Thoracic aorta endothelial cell (primary cell): ENCODE measurements at places on chromosomes 5 and 9. TPM values are rescaled to one million over a fixed set of nuclear protein-coding genes. Genes with fewer than 3 reads are reported as not detected.

The EDIL3 gene
- total RNA-seq = 5.3 and 5.7 TPM in 2 replicates

The HINT2 gene
- 13.9 and 15.2 TPM in 2 replicates for total RNA-seq

The IRGM gene
- total RNA-seq = not detected in 2 replicates

The SLC36A3 gene
- total RNA-seq = not detected in 2 replicates

The TMEM267 gene
- 13.8 and 15.6 TPM in 2 replicates for total RNA-seq

The TRIM14 gene
- total RNA-seq = 8.2 and 12.2 TPM in 2 replicates

The FGF18 gene
- total RNA-seq = 0.07 TPM in 1 of 2 replicates, not detected in the other

The ANKRD31 gene
- total RNA-seq = under 0.01 and 0.07 TPM in 2 replicates

The PAEP gene
- not detected in 2 replicates for total RNA-seq

The TXNDC15 gene
- total RNA-seq = 61.6 and 67.1 TPM in 2 replicates

The PNPLA7 gene
- 0.22 and 0.66 TPM in 2 replicates for total RNA-seq

The OLFM1 gene
- 0.43 TPM in 1 of 2 replicates, not detected in the other for total RNA-seq

The MGAT1 gene
- 88.4 and 104 TPM in 2 replicates for total RNA-seq

The FOXD4L3 gene
- 0.27 TPM in 1 of 2 replicates, not detected in the other for total RNA-seq

The SAP30L gene
- total RNA-seq = 30.6 and 30.7 TPM in 2 replicates

The GABRG2 gene
- not detected in 2 replicates for total RNA-seq

The MRPS30 gene
- total RNA-seq = 72.6 and 88.2 TPM in 2 replicates

The PCDHGA12 gene
- 10.8 and 12.6 TPM in 2 replicates for total RNA-seq

The SNCB gene
- total RNA-seq = 0.27 TPM in 1 of 2 replicates, not detected in the other

The SCGB3A2 gene
- total RNA-seq = not detected in 2 replicates

The APBA1 gene
- total RNA-seq = 9.4 and 12.1 TPM in 2 replicates

The OCLN gene
- 13.4 and 14.1 TPM in 2 replicates for total RNA-seq

The MTAP gene
- 49.7 and 64.7 TPM in 2 replicates for total RNA-seq

The C5orf24 gene
- total RNA-seq = 79.9 and 84.0 TPM in 2 replicates

The GRM6 gene
- not detected in 2 replicates for total RNA-seq

The CDH6 gene
- 0.13 TPM in 1 of 2 replicates, not detected in the other for total RNA-seq

The CNTNAP3B gene
- total RNA-seq = 149 and 231 TPM in 2 replicates

The CD274 gene
- total RNA-seq = 27.0 and 39.5 TPM in 2 replicates

The ADCY2 gene
- total RNA-seq = not detected in 2 replicates

The MEGF9 gene
- total RNA-seq = 24.3 and 40.0 TPM in 2 replicates

The MEGF10 gene
- 0.14 and 0.93 TPM in 2 replicates for total RNA-seq

The ZNF782 gene
- total RNA-seq = 6.2 and 7.3 TPM in 2 replicates

The GLRA1 gene
- not detected in 2 replicates for total RNA-seq

The BTNL3 gene
- not detected in 2 replicates for total RNA-seq

The BHMT2 gene
- 0.13 and 0.22 TPM in 2 replicates for total RNA-seq

The PCDH1 gene
- 163 and 194 TPM in 2 replicates for total RNA-seq

The RALGPS1 gene
- total RNA-seq = 3.7 TPM in 2 replicates

The SPINK5 gene
- 0.13 and 0.29 TPM in 2 replicates for total RNA-seq

The CDC26 gene
- 48.3 and 60.5 TPM in 2 replicates for total RNA-seq

The CATSPER3 gene
- total RNA-seq = not detected in 2 replicates

The SLIT3 gene
- 0.13 and 1.0 TPM in 2 replicates for total RNA-seq

The SLC46A2 gene
- not detected in 2 replicates for total RNA-seq
